NCI-H2081 (cell line): ENCODE measurements at places on chromosomes 6 and 20.

GRCh38 chr20:15759594-15759993, 813.7 kb downstream of the KIF16B start:
- DNase-seq, result no peak

- DNase-seq, result peak; percentile 12
Measured at GRCh38 chr6:137291441-137291840, 72.3 kb upstream of the IFNGR1 start.

GRCh38 chr6:71404145-71404966, 115.7 kb downstream of the OGFRL1 start:
- no peak for DNase-seq

DNA sequence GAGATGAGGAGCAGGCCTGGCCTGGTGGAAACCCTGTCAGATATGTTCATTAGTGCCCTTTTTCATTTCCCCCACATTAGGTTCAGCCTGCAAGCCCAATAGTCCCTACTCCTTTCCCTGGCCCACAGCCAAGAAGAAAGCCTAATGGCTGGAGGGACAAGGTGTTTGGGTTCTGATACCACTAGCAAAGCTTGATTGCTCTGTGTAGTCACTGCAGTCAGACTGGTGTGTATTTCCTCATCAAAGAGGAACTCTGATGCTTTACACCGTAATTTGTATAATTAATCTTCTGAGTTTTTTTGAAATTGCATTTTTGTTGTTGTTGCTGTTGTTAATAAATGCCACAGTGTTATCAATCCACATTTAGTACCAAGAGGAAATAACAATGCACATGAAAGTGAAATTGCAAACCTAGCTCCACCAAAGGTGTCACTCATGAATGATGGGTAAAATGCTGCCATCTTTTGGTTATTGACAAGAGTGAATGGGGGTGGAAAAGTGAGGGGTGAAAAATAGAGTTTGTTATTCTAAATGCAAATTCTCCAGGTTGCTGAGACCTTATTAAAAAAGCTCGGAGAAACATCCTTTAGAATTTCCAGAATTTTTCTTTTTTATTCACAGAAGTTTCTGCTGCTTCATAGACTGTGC, 320.2 kb upstream of the POU3F2 start:
- peak; percentile 4 for DNase-seq
